Ascending aorta (tissue), 2 donors: ENCODE measurements at places on chromosomes 11 and 22. TPM values are rescaled to one million over a fixed set of nuclear protein-coding genes. Genes with fewer than 3 reads are reported as not detected.

GRCh38 chr22:40388231-40388630, 17.8 kb downstream of the SGSM3 start:
- DNase-seq = no peak
- no peak overlapping the region for H3K4me3 ChIP-seq

GRCh38 chr11:67317888-67318555, 14.7 kb downstream of the SSH3 start:
- peaks cover 12% of the 10 kb centered on the region for H3K4me1 ChIP-seq
- H3K4me3 ChIP-seq = peak overlapping the region; percentile 66
- DNase-seq = no peak
- peak overlapping the region; percentile 80 for H3K27ac ChIP-seq
- no peaks in the 10 kb centered on the region for H3K27me3 ChIP-seq

- no peak for DNase-seq
- peak overlapping the region; percentile 66 for H3K4me3 ChIP-seq
- H3K4me1 ChIP-seq = peaks cover 4% of the 10 kb centered on the region
- no peaks in the 10 kb centered on the region for H3K36me3 ChIP-seq
- peak overlapping the region; percentile 15 for H3K27ac ChIP-seq
- H3K27me3 ChIP-seq = no peaks in the 10 kb centered on the region
Measured at GRCh38 chr11:61587541-61587941, 6.7 kb upstream of the SYT7 start.

Gene HBB
- 1,146 TPM for total RNA-seq

Gene CD3D
- not detected for total RNA-seq

DNA sequence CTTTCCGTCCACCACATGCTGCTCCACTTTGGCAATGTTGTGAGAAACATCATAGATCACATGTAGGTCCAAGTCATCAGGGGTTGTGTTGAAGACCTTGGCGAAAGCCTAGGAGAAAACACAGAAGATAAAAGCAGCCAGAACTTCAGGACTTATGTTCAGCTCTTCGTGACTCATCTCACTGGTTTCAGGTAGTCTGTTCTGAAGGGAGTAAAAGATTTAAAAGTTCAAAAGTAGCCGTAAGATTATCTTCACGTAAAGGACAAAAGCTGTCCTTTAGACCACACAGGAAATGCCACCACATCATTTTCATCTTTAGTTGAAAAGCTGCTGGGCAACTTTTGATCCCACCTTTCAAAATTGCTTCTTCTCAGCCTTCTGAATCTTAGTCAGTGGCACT, 16.9 kb downstream of the RTCB start:
- H3K27ac ChIP-seq = no peak overlapping the region
- H3K36me3 ChIP-seq = peaks cover 100% of the 10 kb centered on the region
- H3K27me3 ChIP-seq = no peaks in the 10 kb centered on the region
- DNase-seq = no peak
- no peak overlapping the region for H3K4me3 ChIP-seq

Gene TMEM191C
- not detected for total RNA-seq

Gene RAB36
- 1.8 TPM for total RNA-seq

DNA sequence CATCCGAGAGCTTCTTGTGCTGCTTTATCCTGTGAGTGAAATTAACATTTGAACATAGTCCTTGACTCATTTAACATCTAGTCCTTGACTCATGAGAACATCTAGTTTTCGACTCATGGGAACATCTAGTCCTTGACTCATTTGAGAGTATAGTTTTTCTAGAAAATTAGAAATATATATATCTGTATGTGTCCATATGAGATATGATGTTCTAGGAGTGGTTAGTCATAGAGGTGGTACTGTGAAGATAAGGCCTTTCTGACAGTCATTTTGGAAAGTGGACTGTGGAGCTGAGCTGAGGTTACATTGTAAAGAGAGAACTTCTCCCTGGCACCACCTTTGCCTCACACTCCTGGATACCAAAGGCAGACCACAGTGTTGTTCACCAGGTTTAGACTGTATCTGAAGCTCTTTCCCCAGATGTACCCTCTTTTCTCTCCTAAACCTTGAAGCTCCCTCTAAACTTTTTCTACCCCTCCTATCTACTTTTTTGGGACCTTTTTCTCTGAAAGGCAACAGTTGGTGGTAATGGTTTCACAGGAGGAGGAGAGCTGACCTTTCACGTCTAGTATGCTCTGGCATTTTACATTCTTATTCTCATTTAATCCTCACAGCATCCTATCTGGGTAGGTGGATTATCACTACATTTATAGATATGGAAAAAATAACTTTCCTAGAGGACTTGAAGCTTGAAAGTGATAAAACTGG, 67.2 kb downstream of the PPP2R1B start:
- no peaks in the 10 kb centered on the region for H3K27me3 ChIP-seq
- H3K4me3 ChIP-seq = no peak overlapping the region
- DNase-seq = no peak
- peaks cover 2% of the 10 kb centered on the region for H3K36me3 ChIP-seq

Gene FADS1
- 47.1 TPM for total RNA-seq

Gene VSTM5
- not detected for total RNA-seq

Gene PCNX3
- total RNA-seq = 181 TPM

DNA sequence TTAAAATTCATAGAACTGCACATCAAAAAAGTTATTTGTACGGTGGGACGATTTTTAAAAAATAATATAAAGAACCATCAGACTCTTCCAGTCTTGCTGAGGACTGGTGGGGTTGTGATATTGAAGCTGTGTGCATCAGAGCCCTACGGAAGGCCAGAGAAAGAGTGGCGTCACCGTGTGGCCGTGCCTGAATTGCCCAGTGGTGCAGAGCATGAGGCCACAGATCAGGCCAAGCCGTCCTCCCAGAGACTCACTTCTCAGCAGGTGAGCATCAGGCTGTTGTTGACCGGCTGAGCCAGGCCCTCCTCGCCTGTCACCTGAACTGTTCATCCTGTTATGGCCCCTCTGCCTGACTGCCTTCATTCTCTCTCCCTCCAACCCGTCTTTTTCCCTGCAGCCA, 1013.9 kb downstream of the TBC1D22A start:
- DNase-seq = no peak
- no peak overlapping the region for H3K27ac ChIP-seq
- no peak overlapping the region for H3K4me3 ChIP-seq
- no peaks in the 10 kb centered on the region for H3K4me1 ChIP-seq
- H3K27me3 ChIP-seq = no peaks in the 10 kb centered on the region

- H3K27ac ChIP-seq = no peak overlapping the region
- H3K27me3 ChIP-seq = no peaks in the 10 kb centered on the region
- no peak for DNase-seq
- H3K4me3 ChIP-seq = peak overlapping the region; percentile 70
Measured at GRCh38 chr22:50242406-50242949, 2.3 kb downstream of the TUBGCP6 start.

Gene KRTAP5-9
- not detected for total RNA-seq

GRCh38 chr22:44023404-44024287, 456 bp upstream of the PARVB start:
- DNase-seq = no peak
- H3K4me3 ChIP-seq = peak overlapping the region; percentile 65
- H3K4me1 ChIP-seq = peaks cover 3% of the 10 kb centered on the region
- H3K27ac ChIP-seq = peak overlapping the region; percentile 40

DNA sequence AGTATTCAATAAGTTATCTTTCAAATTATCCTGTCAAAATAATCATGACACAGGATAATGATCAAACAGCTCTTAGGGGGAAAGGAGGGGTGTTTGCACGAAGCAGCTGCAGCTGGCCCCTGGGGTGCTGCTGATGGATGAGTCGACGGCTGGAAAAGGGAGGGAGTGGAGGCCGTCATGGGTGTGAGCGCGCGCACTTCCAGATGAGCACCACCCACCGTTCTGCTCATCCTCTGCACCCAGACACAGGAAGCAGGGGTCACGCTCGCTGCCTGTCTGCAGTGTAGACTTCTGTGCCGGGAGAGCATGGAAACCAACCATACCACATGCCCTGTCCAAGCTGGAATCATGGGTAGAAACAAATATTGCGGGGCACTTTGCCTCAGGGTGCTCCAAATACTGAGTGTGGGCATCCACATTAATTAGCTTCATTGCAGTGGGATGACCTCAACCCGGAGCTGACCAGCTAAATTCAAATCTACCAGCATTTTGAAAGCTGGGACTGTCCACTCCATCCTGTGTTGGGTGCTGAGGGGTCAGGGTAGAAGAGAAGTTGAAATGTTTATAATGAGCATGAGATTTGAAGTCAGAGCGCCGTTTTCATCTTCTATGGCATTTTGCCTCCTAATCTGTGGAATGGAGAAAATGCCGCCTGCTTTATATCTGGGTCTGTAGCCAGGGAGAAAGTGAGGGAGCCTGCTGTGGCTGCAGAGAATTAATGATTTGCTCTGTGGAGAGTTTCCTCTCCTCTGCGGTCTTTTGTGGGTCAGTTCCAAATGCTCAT, 802.4 kb downstream of the TBC1D22A start:
- no peaks in the 10 kb centered on the region for H3K4me1 ChIP-seq
- no peak overlapping the region for H3K4me3 ChIP-seq
- no peaks in the 10 kb centered on the region for H3K36me3 ChIP-seq
- no peak for DNase-seq
- H3K27ac ChIP-seq = no peak overlapping the region
- no peaks in the 10 kb centered on the region for H3K27me3 ChIP-seq

Gene MOGAT2
- total RNA-seq = not detected

DNA sequence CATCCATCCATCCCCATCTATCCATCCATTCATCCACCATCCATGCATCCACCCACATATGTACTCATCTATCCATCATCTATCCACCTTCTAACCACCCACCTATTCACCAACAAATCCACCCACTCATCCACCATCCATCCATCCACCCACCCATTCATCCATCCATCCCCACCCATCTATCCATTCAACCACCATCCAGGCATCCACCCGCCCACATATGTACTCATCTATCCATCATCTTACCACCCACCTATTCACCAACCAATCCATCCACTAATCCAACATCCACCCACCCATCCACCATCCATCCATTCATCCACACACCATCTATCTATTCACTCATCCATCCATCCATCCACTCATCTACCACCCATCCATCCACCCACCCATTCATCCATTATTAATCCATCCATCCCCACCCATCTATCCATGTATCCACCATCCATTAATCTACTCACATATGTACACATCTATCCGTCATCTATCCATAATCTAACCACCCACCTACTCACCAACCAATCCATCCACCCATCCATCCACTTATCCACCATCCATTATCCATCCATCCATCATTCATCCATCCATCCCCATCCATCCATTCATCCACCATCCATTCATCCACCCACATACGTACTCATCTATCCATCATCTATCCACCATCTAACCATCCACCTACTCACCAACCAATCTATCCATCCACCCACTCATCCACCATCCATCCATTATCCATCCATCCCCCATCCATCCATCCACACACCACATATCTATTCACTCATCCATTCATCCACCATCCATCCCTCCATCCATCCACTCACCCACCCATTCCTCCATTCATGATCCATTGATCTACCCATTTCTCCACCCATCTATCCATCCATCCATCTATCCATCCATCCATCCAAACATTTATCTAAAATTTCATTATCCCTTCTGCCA, 940.0 kb downstream of the BRD1 start:
- no peaks in the 10 kb centered on the region for H3K36me3 ChIP-seq
- H3K4me1 ChIP-seq = no peaks in the 10 kb centered on the region
- H3K4me3 ChIP-seq = no peak overlapping the region
- no peak overlapping the region for H3K27ac ChIP-seq

Gene CCT8L2
- not detected for total RNA-seq

DNA sequence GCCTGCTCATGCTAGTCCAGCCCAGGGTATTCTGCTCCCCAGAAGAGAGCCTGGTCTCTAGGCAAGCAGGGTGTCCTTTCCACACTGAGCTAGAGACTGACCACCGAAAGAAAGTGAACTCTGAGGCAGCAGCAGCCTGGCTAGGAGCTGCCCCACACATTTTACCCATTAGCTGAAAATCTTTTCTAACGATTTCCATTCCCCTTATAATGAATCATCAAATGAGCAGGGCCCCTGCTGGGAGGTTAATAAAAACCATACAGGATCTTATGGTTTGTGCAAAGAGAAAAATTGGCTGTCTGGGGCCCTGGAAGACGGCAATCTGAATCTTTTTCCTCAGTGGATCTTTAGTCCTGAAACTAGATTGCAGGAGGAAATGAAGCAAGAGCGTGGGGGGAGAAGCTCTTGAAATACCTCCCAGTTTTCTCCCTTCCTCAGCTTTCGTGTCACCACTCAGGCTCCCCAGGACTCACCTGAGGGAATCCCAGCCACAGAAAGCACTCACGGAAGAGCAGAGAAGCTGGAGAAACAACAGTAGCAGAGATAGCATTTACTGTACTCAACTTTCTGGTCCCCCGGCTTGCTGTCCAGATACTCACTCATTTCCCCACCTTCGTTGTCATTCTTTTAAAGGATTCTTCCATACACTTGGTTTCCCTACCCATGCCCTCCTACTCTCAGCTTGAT, 74.7 kb upstream of the CD44 start:
- H3K27ac ChIP-seq = no peak overlapping the region
- DNase-seq = no peak
- H3K4me3 ChIP-seq = no peak overlapping the region
- no peaks in the 10 kb centered on the region for H3K27me3 ChIP-seq
- no peaks in the 10 kb centered on the region for H3K4me1 ChIP-seq

DNA sequence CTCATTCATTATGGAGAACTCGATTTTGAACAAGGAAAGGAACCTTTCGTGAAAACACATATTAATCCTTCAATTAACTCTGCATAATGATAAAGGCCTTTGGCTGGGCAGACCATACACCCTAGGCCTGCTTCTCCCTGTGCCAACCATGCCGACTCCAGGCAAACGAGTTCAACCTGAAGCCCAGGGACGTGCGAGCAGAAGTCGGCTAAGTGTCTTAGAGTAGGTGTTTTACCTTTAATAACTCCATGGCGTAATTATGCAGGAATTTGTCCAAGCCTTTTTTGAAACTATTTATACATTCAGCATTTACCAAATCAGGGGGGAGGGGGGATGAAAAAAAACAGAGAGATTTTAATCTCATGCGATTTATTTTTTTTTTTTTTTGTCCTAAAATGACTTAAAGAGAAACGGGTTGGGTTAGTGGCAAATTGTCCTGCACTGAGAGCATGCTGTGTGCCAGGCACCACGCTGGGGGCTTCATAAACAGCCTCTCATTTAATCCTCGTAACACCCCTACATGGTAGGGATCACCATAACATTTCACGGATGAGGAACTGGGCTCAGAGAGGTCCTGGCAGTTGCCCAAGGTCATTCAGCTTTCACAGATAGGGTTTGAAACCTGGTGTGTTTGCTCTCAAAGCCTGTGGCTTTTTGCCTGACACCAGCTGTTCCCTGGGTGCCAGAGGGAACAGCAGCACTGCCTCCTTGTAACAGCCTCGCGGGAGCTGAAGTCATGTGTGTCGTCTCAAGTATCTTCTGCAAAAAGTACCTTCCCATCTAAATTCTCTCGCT, 423.9 kb downstream of the MN1 start:
- H3K27me3 ChIP-seq = no peaks in the 10 kb centered on the region
- H3K27ac ChIP-seq = no peak overlapping the region
- H3K4me1 ChIP-seq = no peaks in the 10 kb centered on the region
- no peak for DNase-seq
- no peak overlapping the region for H3K4me3 ChIP-seq
- no peaks in the 10 kb centered on the region for H3K36me3 ChIP-seq

DNA sequence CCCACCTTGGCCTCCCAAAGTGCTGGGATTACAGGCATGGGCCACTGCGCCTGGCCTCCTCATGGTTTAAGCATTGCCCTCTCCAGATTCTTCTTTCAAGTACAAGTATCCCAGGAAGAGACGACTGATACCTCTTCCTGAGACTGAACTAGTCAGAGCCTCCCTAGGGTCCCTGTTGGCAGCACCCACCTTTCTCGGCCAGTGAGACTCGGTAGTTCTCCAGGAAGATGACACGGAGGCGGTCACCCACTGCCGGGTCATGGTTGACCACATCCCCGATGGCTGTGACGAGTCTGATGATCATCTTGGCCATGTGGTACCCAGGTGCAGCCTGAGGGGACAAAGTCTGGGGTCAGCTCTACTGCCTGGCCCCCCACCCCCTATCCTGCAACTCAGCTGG, 7.2 kb upstream of the RASGRP2 start:
- peaks cover 22% of the 10 kb centered on the region for H3K36me3 ChIP-seq
- no peak overlapping the region for H3K27ac ChIP-seq
- no peak for DNase-seq

Gene GVQW3
- not detected for total RNA-seq
